Endothelial cell (in vitro differentiated cells): ENCODE measurements at places on chromosomes 4 and X. TPM values are rescaled to one million over a fixed set of nuclear protein-coding genes. Genes with fewer than 3 reads are reported as not detected.

Gene FOXP3
- total RNA-seq, result 0.26 TPM

Gene LRIT3
- total RNA-seq, result 0.95 TPM

Gene CSN1S1
- total RNA-seq, result not detected

Gene FAM90A26
- not detected for total RNA-seq

Gene GUF1
- total RNA-seq, result 14.7 TPM

DNA sequence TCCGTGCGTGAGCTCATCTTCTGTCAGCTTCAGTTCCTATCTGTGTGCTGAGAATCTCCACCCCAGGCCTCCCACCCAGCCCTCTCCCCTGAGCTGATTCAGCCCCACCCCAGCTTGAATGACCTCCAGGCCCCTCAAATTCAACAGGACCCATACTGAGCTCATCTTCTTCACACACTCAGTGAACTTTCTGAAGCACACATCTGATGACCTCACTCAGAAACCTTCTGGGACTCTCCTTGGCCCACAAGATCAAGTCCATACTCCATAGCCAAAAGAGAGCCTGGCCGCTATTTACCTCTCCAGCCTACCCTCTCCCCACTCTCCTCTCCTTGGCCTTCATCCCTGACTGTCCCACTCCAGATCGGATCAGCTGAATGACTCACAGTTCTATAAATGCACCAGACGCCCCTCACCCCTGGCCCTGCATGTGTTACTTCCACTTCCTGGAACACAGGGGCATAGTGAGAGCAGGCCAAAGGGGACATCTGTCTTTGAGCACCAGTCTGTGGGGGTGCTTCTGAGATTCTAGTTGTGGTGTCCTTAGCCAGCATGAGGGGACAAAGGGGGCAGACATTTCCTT lies 62.5 kb downstream of the PJA1 start:
- DNase-seq, result no peak

DNA sequence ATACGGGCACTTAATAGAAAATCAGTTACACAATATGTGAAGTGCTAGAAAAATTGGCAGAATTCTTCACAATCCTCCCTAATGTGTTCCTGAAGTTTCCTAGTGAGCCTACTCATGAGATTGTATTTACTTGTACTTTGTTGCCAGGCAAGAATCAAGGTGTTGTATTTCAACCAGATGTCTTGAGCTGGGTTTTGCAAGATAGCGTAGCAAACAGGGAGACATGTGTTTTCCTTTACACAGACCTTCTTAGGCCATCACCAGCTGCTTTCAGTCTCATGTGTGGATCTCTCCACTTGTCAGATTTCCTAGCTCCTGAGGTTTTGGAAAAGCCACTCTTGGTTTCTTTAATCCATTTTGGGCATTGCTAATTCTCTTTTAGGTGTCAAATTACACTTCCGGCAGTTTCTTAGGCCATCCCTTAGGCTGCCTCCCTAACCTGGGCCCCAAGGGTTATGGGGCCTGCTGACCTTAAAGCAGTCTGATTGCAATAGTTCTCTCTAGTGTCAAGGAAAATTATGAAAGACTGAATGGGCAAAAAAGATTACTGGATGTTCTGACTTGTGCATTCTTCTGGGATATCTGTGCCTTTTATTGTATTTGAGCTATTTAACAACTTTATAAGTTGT lies 12.2 kb upstream of the EDA start:
- no peak for DNase-seq

GRCh38 chr4:27094783-27095182 lies 234.1 kb downstream of the STIM2 start:
- no peak for DNase-seq

DNA sequence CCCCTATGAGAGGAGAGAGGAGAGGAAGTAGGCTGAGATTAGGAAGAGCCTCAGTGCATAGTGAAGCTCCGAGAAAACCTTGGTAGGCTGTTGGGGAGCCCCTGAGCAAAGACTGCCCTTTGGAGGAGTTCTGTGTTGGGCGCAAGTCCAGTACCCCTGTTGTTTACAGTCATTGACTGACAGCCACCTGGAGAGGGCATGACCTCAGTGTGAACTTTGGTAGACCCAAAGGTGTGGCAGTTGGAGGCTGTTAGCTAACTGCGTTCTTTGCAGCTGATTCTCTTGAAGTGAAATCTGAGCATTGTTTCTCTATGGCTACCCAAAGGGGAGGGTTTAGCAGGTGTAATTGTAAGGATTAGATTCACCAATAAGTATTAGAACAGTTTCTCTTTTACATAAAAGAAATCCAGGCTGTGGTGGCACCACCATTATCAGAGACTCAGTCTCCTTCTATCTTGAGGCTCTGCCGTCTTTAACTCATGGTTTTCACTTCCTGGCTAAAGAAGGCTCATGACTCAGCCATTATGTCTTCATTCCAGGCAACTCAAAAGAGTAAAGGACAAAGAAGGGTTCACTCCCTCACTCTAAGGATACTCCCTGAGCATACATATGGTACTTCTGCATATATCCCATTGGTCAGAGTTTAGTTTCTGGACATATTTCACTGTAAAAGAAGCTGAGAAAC lies 33.4 kb downstream of the ANXA3 start:
- no peak for DNase-seq

- no peak for DNase-seq
Observed at GRCh38 chr4:40251366-40251765, 54.5 kb downstream of the RHOH start.

GRCh38 chr4:36489798-36490197 lies 208.4 kb downstream of the DTHD1 start:
- no peak for DNase-seq

- no peak for DNase-seq
Observed at GRCh38 chr4:121016611-121017010, 55.7 kb downstream of the NDNF start.

GRCh38 chr4:26106776-26107175 lies 192.8 kb downstream of the SMIM20 start:
- DNase-seq, result no peak

GRCh38 chr4:44632089-44632488 lies 19.3 kb downstream of the YIPF7 start:
- no peak for DNase-seq

DNA sequence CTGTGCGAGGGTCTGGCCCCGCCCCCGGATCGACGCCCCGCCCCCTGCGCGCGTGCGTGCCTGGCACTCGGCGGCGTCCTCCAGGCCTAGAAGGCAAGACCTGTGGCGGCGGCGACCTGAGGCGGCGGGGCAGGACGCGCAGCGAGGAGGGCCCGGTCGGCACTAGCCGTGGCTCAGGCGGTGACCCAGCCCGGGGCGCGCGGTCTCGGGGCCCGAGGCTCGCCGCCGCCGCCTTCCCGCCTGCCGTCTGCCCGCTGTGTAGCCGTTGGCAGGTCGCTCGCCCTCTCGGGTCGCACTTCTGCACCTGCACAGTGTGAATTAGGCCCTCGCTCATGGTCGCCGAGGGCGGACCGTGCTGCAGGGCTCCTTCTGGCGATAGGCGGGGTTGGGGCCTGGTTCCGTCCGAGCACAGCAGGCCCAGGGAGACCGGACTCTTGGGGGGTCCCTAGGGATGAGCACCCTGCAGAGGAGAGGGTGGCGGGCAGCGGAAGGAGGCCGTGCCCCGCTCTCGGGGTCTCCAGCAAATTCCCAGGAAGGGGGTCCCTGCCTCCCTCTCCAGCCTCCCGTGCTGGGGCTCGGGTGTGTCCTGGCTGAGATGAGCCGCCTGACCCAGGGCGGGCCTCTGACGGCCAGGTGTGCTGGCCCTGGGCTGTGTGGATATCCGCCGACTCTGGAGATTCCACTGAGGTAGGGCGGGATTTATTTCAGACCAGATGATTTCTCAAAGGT lies 557 bp upstream of the FAM53A start:
- no peak for DNase-seq

DNA sequence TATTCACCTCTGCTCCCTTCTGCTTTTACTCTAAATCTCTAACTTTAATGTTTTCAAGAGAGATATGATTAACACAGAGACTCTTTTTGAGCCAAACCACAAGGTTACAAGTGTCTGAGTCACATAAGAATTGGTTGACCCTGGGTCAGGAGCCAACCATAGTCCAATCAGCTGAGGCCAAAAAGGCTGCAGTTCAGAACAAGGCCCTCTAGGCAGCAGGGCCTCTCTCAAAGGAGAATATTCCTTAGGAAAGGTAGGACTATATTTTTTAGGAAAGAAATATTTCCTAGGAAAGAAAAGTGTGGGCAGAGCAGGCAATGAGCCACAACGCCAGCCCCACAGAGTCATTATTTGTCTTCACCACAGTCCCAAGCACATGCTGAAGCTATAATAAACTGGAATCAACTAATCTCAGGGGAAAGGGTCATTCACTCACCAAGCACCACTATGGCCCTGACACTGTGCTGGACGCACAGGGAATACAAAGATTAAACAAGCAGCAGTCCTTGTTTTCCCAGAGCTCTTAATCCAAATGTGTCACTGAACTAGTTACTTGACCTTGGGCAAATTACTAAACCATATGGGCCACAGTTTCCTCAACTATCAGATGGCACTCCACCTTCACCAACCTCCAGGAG lies 2.2 kb downstream of the ATP8A1 start:
- DNase-seq, result no peak

- DNase-seq, result no peak
Observed at GRCh38 chrX:2894885-2895292, 34.2 kb downstream of the ARSD start.
